ENCODE measurements at places on chromosomes 5 and 9. TPM values are rescaled to one million over a fixed set of nuclear protein-coding genes. Genes with fewer than 3 reads are reported as not detected.

The ZNF618 gene
- 0.21 TPM for total RNA-seq

The GPRIN1 gene
- total RNA-seq: 4.5 TPM

The ADAMTSL1 gene
- total RNA-seq: not detected

The TMEM174 gene
- not detected for total RNA-seq

The EFNA5 gene
- 0.24 TPM for total RNA-seq

The FCN2 gene
- not detected for total RNA-seq

The INSL6 gene
- not detected for total RNA-seq

GRCh38 chr9:14096258-14096922, 217.6 kb downstream of the NFIB start:
- DNase-seq: no peak

DNA sequence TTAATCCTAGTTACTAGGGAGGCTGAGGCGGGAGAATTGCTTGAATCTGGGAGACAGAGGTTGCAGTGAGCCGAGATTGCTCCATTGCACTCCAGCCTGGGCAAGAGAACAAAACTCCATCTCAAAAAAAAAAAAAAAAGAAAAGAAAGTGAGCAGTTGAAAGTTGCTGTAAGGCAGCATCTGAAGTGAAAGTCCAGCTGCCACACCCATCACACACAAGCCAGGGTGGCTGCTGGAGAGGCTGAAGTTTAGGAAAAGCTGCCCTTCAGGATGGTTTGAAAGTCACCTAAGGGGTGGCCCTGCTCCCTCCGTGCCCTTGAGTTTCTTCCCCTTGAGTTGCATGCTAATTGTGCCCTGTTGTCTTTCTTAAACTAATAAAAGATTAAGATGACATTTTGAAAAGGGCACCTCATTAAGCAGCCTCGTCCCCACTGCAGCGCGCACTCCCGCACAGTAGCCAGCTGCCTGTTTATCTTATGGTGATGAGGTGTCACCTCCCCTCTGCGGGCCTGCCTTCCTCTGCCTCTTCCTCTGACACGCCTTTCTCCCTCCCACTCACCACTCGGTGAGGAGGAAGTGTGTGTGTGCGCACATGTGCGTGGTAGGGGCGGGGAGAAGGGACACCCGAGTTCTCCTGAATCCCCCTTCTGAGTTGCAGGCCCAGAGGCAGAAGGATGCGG, 104.2 kb upstream of the PANK3 start:
- peak; percentile 36 for DNase-seq

- DNase-seq: no peak
These were observed 3.1 kb downstream of the LCN2 start for GRCh38 chr9:128152133-128153059.

DNA sequence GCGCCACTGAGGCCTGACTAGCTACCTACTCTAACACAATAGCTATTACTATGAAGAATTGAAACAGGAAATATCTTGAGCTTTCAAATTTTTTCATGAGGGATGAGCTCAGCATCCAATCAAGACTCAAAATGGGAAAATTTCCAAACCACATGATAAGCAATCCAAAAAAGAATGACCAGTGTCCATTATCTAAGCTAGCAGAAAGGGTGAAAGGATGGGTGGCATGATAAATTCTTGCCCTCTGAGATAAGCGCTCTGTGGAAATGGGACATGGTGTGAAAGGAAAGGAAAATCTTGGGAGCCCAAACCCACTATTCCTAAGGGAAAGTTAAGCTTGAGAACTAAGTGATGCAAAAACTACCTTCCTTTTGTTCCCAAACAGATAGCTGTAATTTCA, 170.2 kb upstream of the NREP start:
- no peak for DNase-seq

DNA sequence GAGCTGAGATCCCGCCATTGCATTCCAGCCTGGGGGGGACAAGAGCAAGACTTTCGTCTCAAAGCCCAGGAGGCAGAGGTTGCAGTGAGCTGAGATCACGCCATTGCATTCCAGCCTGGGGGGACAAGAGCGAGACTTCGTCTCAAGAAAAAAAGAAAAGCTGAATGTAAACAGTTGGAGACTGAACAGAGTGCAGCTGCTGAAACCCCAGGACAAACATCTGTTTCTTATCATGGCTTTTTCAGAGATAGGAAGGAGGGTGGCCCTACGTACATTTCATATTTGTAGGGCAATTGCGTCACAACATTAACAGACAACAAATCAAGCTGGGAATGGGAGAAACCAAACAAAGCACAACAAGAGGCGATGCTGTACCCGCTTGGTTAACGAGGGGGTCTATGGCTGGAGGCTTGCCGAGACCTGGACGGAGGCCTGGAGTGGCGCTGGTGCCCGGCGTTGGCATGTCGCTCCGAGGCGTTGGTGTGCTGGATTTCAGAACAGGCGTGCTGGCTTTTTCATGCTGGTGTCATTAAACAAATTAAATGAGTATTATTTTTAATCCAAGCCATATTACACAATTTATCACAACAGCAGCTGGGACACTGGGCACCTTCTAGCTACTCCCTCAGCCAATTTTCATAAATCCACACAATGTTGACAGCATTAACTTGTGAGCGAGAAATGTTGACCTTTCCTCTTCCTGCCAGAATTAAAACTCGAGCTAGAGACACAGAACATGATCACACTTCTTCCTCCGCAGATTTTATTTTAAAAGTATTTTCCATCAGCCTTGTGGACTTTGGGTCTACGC, 76.1 kb downstream of the TLE1 start:
- DNase-seq: no peak

GRCh38 chr9:120765910-120766425, 27.2 kb downstream of the FBXW2 start:
- DNase-seq: no peak

DNA sequence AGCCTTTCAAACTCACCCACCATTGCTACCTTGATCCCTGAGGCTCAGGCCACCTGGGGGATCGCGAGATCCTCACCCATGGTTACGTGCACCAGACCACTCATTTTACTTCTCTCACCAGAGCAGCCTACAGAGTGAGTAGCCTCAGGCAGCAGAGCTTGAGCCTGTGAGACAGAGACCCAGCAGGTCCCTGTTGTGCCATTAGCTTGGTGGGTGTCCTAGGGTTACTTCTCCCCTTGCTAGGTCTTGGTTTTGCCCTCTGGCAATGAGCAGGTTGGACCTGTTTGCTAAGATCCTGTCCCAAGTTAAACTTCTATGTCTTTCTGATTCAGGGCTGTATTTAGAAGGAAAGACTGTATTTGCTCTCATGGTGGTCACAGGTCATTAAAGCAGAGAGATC, 21.8 kb downstream of the WHRN start:
- no peak for DNase-seq

- DNase-seq: no peak
These were observed 6.2 kb downstream of the ASS1 start for GRCh38 chr9:130451004-130451390.

DNA sequence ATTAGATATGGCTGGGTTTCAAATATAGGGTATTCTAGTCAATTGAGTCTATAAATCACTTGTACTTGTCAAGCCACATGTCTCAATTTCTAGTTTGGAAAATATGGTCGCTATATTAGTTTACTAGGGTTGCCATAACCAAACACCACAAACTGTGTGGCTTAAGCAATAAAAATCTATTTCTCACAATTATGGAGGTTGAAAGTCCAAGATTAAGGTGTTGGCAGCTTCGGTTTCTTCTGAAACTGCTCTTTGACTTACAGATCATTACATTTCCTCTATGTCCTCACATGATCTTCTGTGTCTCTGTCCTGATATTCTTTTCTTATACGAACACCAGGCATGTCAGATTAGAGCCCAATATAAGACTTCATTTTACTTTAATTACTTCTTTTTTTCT, 55.8 kb upstream of the BASP1 start:
- no peak for DNase-seq

DNA sequence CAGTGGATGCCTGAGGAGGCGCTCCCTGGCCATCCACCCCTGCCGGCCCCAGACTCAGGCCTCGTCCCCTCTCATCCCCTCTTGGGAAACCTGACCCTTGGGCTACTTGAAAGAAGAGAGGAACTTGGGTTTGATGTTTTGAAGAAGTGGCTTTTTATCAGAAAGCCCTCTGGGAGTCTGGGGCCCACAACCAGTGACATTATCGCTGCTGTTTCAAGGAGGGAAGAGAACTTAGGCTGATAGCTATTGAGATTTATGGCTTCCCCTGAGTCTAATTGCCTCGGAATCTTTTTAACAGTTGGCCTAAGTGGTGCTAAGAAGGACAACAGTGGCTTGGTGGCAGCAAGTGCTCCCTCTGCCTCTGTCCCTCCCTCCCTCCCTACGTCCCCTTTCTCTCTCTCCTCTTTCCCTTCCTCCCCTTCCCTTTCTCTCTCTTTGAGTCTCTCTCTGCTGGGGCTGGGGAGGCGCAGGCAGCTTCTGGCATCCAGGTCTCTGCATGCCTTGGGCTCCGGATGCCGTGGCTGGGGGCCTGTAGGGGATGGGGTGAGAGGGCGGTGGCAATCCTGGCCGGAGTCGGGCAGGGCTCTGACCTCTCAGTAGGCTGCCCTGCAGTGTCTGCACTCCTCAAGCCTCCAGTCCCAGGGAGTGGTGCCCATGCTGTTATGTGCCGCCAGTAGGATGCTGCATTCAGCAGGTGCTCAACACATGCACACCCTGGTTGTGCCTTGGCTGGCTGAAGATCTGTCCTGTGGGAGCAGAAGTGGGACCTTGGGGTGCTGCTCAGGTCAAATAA, 49.6 kb upstream of the RXRA start:
- DNase-seq: no peak

GRCh38 chr5:6710070-6710469, 3.2 kb upstream of the TENT4A start:
- no peak for DNase-seq

- DNase-seq: peak; percentile 52
These were observed 578 bp upstream of the TNFAIP8 start for GRCh38 chr5:119355244-119355638.

DNA sequence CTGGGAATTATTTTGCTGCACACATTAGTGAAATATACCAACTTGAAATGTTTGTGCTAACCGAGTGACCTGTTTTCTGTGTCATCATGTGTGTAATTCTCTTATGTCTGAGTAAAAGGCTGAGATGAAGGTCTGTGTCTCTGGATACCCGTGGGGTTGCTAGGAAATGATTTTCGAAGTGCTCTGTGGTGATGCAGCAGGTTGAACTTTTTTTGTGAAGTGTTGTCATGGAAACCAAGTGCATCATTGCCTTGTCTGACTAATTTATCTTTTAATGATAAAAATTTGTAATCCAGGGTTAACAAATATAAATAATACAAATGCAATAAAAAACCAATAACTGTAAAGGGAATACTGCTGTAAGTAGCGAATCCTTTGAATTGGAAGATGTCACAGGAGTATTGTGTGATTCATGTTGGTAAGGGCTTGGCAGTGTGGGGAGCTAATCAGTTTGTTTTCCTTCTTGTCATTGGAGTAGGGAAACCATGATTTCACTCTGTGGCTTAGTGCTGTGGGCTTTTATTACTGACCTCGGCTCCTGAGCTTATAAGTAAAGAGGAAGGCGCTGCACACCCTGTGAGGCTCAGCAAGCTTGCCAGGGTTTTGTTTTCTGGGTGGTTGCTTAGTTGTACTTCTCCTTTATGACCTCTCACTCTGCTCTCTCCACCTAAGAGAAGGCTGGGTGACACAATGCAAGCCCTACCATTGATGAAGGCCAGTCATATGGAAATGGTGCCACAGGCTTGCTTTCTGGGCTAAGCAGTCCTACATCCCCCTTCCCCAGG, 22.3 kb downstream of the PDE8B start:
- no peak for DNase-seq

DNA sequence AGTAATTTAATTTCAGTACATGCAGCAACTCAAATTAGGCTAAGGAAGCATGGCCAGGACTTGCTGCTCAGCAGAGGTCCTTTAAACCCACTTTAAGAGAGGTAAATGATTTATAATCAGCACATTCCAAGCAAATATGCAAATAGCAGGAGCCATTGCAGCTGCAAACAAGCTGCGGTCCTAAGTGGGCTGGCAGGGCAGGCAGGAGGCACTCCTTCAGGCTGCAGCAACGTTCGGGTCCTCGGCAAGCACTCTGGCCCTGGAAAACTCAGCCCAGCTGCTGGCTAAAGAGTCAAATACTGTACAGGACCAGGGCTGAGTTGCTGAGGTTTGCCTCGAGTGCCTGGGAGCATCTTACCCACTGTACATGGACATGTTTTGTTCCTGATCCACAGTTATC, 126.9 kb downstream of the FSTL4 start:
- DNase-seq: no peak

DNA sequence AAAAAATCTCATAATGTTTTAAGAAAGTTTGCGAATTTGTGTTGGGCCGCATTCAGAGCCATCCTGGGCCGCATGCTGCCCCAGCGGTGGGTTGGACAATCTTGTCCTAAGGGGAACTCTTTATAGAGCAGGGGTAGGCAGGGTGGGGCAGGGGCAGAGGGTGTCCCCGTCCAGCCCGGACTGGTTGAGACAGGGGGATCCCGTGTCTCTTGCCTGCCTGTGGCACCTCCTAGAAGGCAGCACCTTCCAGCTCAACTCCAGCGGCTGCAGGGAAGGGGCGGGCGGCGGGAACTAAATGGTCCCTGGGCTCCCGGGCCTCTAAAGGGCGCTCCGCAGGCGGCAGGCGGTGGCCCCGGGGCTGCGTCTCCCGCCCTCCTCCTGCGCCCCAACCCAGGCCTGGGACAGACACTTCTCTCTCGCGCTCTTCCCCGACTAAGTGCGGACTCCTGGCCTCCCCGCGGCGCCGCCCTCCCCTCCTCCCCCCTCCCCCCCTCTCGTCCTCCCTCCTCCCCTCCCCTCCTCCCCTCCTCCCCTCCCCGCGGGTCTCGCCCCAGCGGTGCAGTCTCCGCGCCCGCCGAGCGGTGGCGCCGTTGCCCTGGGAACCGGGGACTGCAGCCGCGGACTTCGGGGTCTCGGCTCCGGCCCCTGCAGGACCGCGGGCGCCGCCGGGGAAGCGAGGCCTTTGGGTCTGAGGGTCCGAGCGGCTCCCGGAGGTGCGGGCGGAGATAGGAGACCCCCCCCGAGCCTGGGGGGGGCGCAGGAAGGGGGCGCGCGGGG, 132.6 kb downstream of the MRPL36 start:
- no peak for DNase-seq

- DNase-seq: no peak
These were observed 1.3 kb downstream of the MED10 start for GRCh38 chr5:6376974-6377520.

GRCh38 chr5:132907161-132907560, 33.7 kb downstream of the LEAP2 start:
- DNase-seq: no peak

DNA sequence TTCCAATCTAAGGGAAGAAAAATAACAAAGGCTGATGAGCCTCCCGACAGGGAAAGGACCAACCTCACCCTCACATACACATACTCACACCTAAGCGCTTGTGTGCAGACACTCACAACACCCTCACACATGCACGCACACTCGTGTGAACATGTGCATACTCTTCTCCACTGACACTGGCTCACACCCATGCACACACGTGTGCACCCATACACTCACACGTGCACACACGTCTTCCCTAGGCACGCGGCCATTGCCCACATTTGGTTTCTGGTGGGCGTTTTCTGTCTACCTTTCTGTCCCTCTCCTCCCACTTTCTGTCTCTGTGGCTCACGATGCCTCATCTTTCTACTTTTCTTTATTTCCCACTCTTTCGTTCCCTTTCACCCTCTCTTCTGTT, 169.7 kb upstream of the MVB12B start:
- DNase-seq: no peak

DNA sequence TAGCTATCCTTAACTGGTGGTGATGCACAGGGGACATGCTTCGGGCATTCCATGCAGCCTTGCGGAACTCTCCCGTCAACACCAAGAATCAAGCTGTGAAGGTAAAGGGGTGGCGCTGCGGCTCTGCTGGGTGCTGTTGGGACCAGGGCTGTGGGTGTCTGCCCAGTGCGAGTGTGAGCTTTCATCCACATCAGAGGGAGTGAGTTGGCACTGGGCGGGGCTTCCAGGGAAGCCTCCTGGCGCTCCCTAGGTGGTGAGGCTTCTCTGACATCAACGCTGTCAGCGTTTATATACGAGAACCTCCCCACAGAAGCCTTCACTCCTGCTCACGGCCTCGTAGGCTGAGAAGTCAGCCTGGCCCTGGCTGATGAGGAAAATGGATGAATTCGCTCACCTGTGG, 11.7 kb downstream of the ARPC5L start:
- no peak for DNase-seq

Measured in activated T-cell treated with anti-CD3 and anti-CD28 coated beads, Interleukin-2, amount 50 U/mL, for 4 hours (primary cell).